Epithelial cell of alveolus of lung (primary cell): ENCODE measurements at places on chromosomes 1 and 21. TPM values are rescaled to one million over a fixed set of nuclear protein-coding genes. Genes with fewer than 3 reads are reported as not detected.

SHE gene
- 0.24 and 0.26 TPM in 2 replicates for total RNA-seq

PTGFRN gene
- total RNA-seq: 27.0 and 32.8 TPM in 2 replicates

FCRL1 gene
- not detected in 2 replicates for total RNA-seq

MRPS21 gene
- total RNA-seq: 44.1 and 55.3 TPM in 2 replicates

UTS2 gene
- not detected in 2 replicates for total RNA-seq

AGT gene
- 0.91 and 1.5 TPM in 2 replicates for total RNA-seq

PDZK1IP1 gene
- total RNA-seq: not detected in 2 replicates

KRTAP11-1 gene
- total RNA-seq: not detected in 2 replicates

TMEM52 gene
- total RNA-seq: 0.65 and 4.5 TPM in 2 replicates

GJA9 gene
- total RNA-seq: not detected in 2 replicates

CLCA4 gene
- total RNA-seq: not detected in 2 replicates

OR2T29 gene
- total RNA-seq: not detected in 2 replicates

WDR47 gene
- total RNA-seq: 7.7 and 10.2 TPM in 2 replicates

COL11A1 gene
- total RNA-seq: 3.3 and 8.0 TPM in 2 replicates

CFHR5 gene
- total RNA-seq: not detected in 2 replicates

CD101 gene
- total RNA-seq: under 0.01 and 0.32 TPM in 2 replicates

SPRR2F gene
- total RNA-seq: not detected in 2 replicates

LRRC38 gene
- 0.39 TPM in 1 of 2 replicates, not detected in the other for total RNA-seq

OR2M3 gene
- total RNA-seq: not detected in 2 replicates

ALX3 gene
- not detected in 2 replicates for total RNA-seq

CXADR gene
- 7.1 and 9.6 TPM in 2 replicates for total RNA-seq

CCDC181 gene
- 1.2 and 2.2 TPM in 2 replicates for total RNA-seq

CCDC185 gene
- not detected in 2 replicates for total RNA-seq

ILDR2 gene
- total RNA-seq: under 0.01 TPM in 1 of 2 replicates, not detected in the other

UHMK1 gene
- total RNA-seq: 44.1 and 44.3 TPM in 2 replicates

PCP4L1 gene
- not detected in 2 replicates for total RNA-seq

IL24 gene
- total RNA-seq: 0.13 and 0.80 TPM in 2 replicates

ID3 gene
- total RNA-seq: 114 and 706 TPM in 2 replicates

PCAT6 gene
- total RNA-seq: 0.65 and 2.4 TPM in 2 replicates

DESI2 gene
- total RNA-seq: 47.3 and 48.5 TPM in 2 replicates

CENPL gene
- total RNA-seq: 6.5 and 15.3 TPM in 2 replicates

USP1 gene
- 20.4 and 27.4 TPM in 2 replicates for total RNA-seq

TSPAN2 gene
- 2.3 and 2.9 TPM in 2 replicates for total RNA-seq

PLD5 gene
- 0.24 and 0.52 TPM in 2 replicates for total RNA-seq

CFAP107 gene
- not detected in 2 replicates for total RNA-seq

VAMP4 gene
- 7.1 and 12.6 TPM in 2 replicates for total RNA-seq

KRTAP12-1 gene
- total RNA-seq: not detected in 2 replicates
